ENCODE measurements at places on chromosomes 2 and 18.

- H3K27ac ChIP-seq, result no peak overlapping the region
- H3K4me1 ChIP-seq, result peaks cover 42% of the 10 kb centered on the region
- H3K4me3 ChIP-seq, result no peak overlapping the region
Measured at GRCh38 chr2:222315443-222316121, 16.8 kb upstream of the PAX3 start.

GRCh38 chr2:68196120-68196716 lies 38.5 kb downstream of the PNO1 start:
- H3K27me3 ChIP-seq, result no peaks in the 10 kb centered on the region
- no peak overlapping the region for H3K4me3 ChIP-seq
- no peak overlapping the region for H3K27ac ChIP-seq
- H3K4me1 ChIP-seq, result no peaks in the 10 kb centered on the region
- H3K36me3 ChIP-seq, result no peaks in the 10 kb centered on the region
- no peak for DNase-seq

DNA sequence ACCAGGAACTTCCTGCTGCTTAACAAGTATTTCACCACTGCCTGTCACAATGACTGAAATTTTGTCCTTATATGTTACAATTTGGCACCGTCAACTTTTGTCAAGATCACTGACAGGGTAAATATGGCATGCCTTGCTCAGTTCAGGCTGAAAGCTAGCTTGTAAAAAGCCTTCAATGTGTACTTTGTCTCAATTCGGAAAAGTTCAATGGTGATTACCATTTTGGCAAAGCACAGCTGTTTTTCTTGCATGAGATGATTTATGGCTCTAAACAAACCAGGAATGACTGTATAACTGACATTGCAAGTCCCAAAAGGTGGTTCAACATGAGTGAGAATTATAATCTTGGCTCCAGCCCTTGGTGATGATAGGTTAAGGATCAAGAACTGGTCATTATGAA lies 1255.2 kb downstream of the CNTNAP5 start:
- H3K27ac ChIP-seq, result no peak overlapping the region
- DNase-seq, result no peak
- H3K4me3 ChIP-seq, result no peak overlapping the region
- no peaks in the 10 kb centered on the region for H3K27me3 ChIP-seq

GRCh38 chr2:11617984-11618707 lies 51.8 kb downstream of the NTSR2 start:
- H3K36me3 ChIP-seq, result no peaks in the 10 kb centered on the region
- no peak overlapping the region for H3K27ac ChIP-seq
- H3K4me1 ChIP-seq, result no peaks in the 10 kb centered on the region
- H3K27me3 ChIP-seq, result no peaks in the 10 kb centered on the region
- no peak for DNase-seq
- no peak overlapping the region for H3K4me3 ChIP-seq

DNA sequence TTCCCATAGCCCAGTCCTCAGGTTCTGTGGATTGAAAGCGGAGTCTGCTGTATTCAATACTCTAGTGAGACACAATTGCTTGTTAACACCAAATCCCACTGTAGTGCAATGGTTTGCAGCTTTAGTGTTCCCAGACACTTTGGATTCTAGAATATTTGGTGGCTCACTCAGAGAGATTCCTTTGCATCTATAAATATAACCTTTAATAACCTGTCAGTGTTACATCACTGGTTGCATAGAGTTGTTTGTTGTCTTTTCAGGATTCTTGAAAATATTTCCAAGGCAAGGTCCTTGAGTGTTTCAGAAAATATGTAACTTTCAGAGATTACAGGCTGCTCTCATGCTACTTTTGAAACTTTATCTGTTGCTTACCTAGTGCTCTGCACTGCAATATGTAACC lies 157.5 kb downstream of the ZEB2 start:
- no peaks in the 10 kb centered on the region for H3K27me3 ChIP-seq
- H3K4me1 ChIP-seq, result no peaks in the 10 kb centered on the region
- H3K27ac ChIP-seq, result no peak overlapping the region
- H3K4me3 ChIP-seq, result no peak overlapping the region
- no peak for DNase-seq
- no peaks in the 10 kb centered on the region for H3K36me3 ChIP-seq

GRCh38 chr18:2969695-2970094 lies 43.2 kb downstream of the LPIN2 start:
- H3K4me1 ChIP-seq, result peaks cover 6% of the 10 kb centered on the region
- H3K27ac ChIP-seq, result no peak overlapping the region
- no peaks in the 10 kb centered on the region for H3K27me3 ChIP-seq

GRCh38 chr2:102337481-102338386 lies 17.9 kb upstream of the IL18R1 start:
- no peaks in the 10 kb centered on the region for H3K36me3 ChIP-seq
- no peak overlapping the region for H3K27ac ChIP-seq
- DNase-seq, result no peak
- H3K27me3 ChIP-seq, result no peaks in the 10 kb centered on the region
- H3K4me3 ChIP-seq, result no peak overlapping the region

DNA sequence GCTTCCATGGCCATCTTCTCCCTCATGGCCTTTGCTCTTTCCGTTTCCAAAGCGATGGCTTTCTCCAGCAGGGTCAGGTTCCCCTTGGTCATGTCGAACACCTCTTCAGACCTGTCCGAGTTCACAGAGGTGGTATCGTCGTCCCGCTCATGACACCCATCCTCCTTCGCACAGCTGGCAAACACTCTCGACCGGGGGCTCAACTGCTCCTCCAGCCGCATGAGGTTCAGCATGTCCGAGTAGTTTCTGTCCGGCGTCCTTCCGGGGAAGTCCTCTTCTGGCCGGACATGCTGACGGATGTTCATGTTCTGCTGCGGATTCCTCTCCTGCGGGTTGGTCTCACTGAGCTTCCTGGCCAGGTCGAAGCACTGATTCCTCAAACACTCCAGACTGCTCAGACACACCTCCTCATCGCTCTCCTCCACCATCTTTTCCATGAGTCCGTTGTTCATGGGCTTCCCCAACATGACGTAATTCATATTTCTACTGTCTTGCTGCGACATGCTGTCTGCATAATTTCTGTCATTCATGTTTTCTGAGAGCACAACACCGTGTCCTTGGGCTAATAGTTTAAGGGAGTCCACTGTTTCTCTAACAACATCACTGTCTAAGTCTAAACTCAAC lies 178.2 kb upstream of the PXDN start:
- no peak overlapping the region for H3K4me3 ChIP-seq
- no peaks in the 10 kb centered on the region for H3K27me3 ChIP-seq
- H3K4me1 ChIP-seq, result no peaks in the 10 kb centered on the region
- no peak overlapping the region for H3K27ac ChIP-seq

GRCh38 chr18:35515460-35516130 lies 17.8 kb upstream of the INO80C start:
- H3K36me3 ChIP-seq, result no peaks in the 10 kb centered on the region
- H3K27me3 ChIP-seq, result no peaks in the 10 kb centered on the region
- H3K27ac ChIP-seq, result no peak overlapping the region
- peaks cover 8% of the 10 kb centered on the region for H3K4me1 ChIP-seq
- H3K4me3 ChIP-seq, result no peak overlapping the region

DNA sequence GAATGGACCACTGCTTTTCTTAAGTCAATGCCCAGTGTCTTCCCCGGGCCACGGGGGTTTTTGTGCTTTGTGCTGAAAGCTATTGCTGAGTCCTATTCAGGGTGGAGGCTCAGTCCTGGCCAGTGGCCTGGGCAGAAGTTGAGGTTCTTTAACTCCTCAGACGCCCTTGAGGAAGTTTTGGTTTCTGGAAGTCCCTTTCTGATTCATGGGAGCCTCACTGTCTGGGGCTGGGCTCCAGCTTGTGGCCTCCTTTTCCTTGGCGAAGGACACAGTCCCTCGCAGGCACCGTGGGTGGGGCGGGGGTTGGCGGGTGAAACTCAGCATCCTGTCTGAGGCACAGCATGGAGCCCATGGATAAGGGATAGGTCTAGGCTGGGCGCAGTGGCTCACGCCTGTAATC lies 465.2 kb upstream of the HS6ST1 start:
- no peaks in the 10 kb centered on the region for H3K4me1 ChIP-seq
- no peaks in the 10 kb centered on the region for H3K36me3 ChIP-seq
- no peak for DNase-seq
- H3K27me3 ChIP-seq, result no peaks in the 10 kb centered on the region
- H3K4me3 ChIP-seq, result no peak overlapping the region
- H3K27ac ChIP-seq, result no peak overlapping the region

- H3K4me1 ChIP-seq, result no peaks in the 10 kb centered on the region
- no peaks in the 10 kb centered on the region for H3K36me3 ChIP-seq
- DNase-seq, result no peak
- H3K27ac ChIP-seq, result no peak overlapping the region
Measured at GRCh38 chr2:181389524-181389923, 67.7 kb upstream of the ITGA4 start.
